ENCODE measurements at places on chromosomes 13 and 19. TPM values are rescaled to one million over a fixed set of nuclear protein-coding genes. Genes with fewer than 3 reads are reported as not detected.

The CACNA1A gene
- 0.45 TPM for total RNA-seq

The LRRC63 gene
- not detected for total RNA-seq

The MAP3K10 gene
- total RNA-seq: 30.7 TPM

The SMAD9 gene
- total RNA-seq: 5.7 TPM

The HAUS8 gene
- 9.2 TPM for total RNA-seq

The VSTM2B gene
- not detected for total RNA-seq

The CEACAM3 gene
- 2.0 TPM for total RNA-seq

The TYROBP gene
- total RNA-seq: 13.4 TPM

The CACNG7 gene
- total RNA-seq: not detected

The ZFP14 gene
- total RNA-seq: 2.1 TPM

The SIGLEC9 gene
- 2.4 TPM for total RNA-seq

The IRGC gene
- total RNA-seq: not detected

The BST2 gene
- 39.2 TPM for total RNA-seq

The PSG3 gene
- not detected for total RNA-seq

The HRC gene
- total RNA-seq: 1,385 TPM

The ZNF555 gene
- 8.1 TPM for total RNA-seq

The ZNF222 gene
- 4.6 TPM for total RNA-seq

The CABP5 gene
- total RNA-seq: not detected

The CAMSAP3 gene
- total RNA-seq: 0.25 TPM

The CD22 gene
- 3.3 TPM for total RNA-seq

The ZNF14 gene
- total RNA-seq: 3.5 TPM

The SYNGR4 gene
- total RNA-seq: not detected

The PLK5 gene
- total RNA-seq: not detected

The SBK2 gene
- 2.4 TPM for total RNA-seq

The SLC25A41 gene
- 0.56 TPM for total RNA-seq

The ONECUT3 gene
- total RNA-seq: not detected

The TMEM190 gene
- not detected for total RNA-seq

The GIPC3 gene
- 2.6 TPM for total RNA-seq

The KLK12 gene
- total RNA-seq: not detected

The DAND5 gene
- total RNA-seq: 2.9 TPM

The ZNF93 gene
- 1.6 TPM for total RNA-seq

The PRR20C gene
- total RNA-seq: not detected

The EDNRB gene
- total RNA-seq: 35.3 TPM

The RGL3 gene
- 2.9 TPM for total RNA-seq

The ADPRHL1 gene
- 521 TPM for total RNA-seq

The GZMM gene
- total RNA-seq: not detected

The ZNF100 gene
- 2.4 TPM for total RNA-seq

The DLL3 gene
- not detected for total RNA-seq

The FGF9 gene
- total RNA-seq: 7.6 TPM

The ADAMTS10 gene
- total RNA-seq: 8.0 TPM

The CEACAM6 gene
- 0.12 TPM for total RNA-seq

The CYP2A6 gene
- total RNA-seq: not detected

The SIX5 gene
- total RNA-seq: 23.0 TPM

The ELANE gene
- total RNA-seq: 0.42 TPM

The IGFL2 gene
- total RNA-seq: not detected

The PLPP2 gene
- 1.6 TPM for total RNA-seq

The HIPK4 gene
- total RNA-seq: not detected

The COX7A1 gene
- total RNA-seq: 1,066 TPM

The TSHZ3 gene
- 2.2 TPM for total RNA-seq

The ZNF441 gene
- 2.9 TPM for total RNA-seq

The RINL gene
- 4.3 TPM for total RNA-seq

The SIGLEC10 gene
- 0.25 TPM for total RNA-seq

The SH2D3A gene
- total RNA-seq: not detected

The MEF2B gene
- 0.24 TPM for total RNA-seq

The CEACAM16 gene
- not detected for total RNA-seq

The PEG3 gene
- total RNA-seq: 5.8 TPM

The SHISA2 gene
- 0.54 TPM for total RNA-seq

The LPAR6 gene
- 18.5 TPM for total RNA-seq

Data from heart left ventricle (tissue), 16 donors.